ENCODE measurements at places on chromosomes 4 and X.

DNA sequence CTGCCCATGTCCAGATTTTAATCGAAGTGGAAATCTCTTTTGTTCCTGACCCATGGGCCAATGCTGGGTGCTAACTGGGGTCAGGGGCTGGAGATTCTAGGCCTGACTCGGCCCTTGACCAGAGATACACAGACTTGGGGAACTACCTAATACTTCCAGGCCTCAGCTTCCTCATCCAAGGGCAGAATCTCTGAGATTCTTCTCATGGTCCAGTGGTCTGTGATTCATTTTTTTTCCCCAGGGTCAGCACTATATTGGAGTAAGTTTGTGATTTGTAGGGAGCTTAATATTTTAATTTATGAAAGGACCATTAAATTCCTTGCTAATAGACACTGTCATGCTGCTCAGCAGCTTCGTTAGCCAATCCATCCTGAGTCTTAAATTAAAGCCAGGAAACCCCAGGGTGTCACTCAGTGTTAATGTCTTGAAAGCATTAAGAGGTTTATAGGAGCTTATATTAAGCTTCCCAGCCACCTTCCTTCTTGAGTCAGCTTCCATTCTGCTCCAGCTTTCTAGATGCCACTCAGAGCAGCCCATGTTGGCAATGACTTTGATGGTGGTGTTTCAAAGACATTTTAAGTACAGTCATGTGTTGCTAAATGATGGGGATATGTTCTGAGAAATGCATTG lies 27.0 kb upstream of the PROM1 start:
- no peak for DNase-seq

GRCh38 chrX:121869876-121870477 lies 822.6 kb downstream of the GLUD2 start:
- DNase-seq = no peak

- no peak for DNase-seq
These were observed 15.3 kb downstream of the ADAMTS3 start for GRCh38 chr4:72553540-72554337.

- DNase-seq = no peak
These were observed 831.7 kb upstream of the POU3F4 start for GRCh38 chrX:82676386-82676785.

- DNase-seq = no peak
These were observed 9.5 kb downstream of the CTPS2 start for GRCh38 chrX:16702700-16703599.

GRCh38 chrX:43876680-43877079 lies 5.6 kb downstream of the MAOB start:
- DNase-seq = no peak

DNA sequence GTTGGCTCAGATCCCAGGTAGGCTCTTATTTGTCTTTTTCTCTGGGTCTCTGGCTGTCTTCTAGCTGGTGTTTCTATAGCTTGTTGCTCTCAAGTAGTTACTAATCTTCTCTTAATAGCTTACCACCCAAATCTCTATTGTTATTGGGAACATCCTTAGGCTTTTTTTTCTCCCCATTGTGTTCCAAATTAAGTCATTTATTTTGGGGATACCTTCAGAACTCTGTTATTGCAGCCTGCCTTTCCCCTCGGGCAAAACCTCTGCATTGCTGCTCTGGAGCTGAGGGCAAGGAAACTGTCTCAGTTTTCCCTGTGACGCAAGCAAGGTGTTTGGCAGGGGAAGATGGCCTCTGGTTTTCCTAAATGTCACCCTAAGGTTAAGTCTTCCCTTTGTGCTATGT lies 338.1 kb upstream of the ZCCHC13 start:
- DNase-seq = no peak

DNA sequence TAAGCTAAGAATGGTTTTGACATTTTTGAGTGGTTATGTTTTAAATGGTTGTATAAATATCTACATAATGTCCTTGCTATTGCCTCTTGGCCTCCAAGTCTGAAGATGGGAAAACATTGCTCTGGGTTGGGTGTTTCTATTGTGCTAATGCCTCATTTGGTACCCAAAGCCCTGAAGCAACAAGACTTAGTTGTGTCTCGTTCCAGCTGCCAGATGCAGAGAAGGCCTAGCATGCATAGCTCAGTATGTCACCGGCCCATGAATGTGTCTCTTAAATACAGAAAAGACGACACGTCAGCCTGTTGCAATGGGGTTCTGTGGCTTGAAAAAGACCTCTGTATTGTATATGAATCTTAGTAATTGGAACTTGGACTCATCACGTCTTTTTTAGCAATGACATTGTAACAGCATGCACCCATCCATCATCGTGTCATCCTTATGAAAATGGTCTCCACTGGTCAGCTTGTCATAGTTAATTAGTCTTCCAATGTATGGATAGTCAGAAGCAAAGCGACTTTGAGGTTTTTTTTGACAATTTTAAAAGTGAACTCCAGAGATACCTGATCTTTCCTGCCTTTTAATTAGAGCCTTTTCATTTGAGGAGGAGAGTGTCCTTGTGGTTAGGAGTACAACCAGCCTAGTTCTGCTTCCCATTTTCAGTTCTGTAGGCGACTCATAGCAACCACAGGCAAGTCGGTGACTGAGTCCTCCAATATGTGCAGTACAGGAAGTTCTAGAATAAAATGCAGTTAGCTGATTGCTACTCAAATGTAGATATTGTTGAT lies 126.4 kb upstream of the GATB start:
- peak; percentile 6 for DNase-seq

- DNase-seq = no peak
These were observed 128.0 kb upstream of the VEGFC start for GRCh38 chr4:176920694-176921093.

- peak; percentile 65 for DNase-seq
These were observed 23.4 kb downstream of the CCNI start for GRCh38 chr4:77052352-77052751.

DNA sequence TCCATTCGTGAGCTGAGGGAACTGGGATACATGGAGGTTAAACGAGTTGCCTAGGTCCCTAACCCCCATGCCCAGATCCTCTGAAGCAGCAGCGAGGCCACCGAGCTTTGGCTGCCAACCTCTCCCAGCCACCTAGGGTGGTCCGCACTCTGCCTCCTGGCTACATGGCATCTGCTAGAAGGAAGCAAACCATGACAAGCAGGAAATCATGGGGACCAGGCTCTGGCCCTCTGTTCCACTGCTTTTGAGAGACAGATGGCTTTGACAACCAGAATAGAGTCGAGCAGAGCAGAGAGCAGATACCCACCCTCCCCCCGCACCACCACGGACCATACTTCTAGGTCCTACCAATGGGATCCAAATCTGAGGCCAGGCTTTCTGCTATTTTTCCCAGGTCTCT lies 37.5 kb upstream of the NKRF start:
- DNase-seq = no peak

- no peak for DNase-seq
These were observed 18.2 kb upstream of the PLAC1 start for GRCh38 chrX:134676436-134676835.

DNA sequence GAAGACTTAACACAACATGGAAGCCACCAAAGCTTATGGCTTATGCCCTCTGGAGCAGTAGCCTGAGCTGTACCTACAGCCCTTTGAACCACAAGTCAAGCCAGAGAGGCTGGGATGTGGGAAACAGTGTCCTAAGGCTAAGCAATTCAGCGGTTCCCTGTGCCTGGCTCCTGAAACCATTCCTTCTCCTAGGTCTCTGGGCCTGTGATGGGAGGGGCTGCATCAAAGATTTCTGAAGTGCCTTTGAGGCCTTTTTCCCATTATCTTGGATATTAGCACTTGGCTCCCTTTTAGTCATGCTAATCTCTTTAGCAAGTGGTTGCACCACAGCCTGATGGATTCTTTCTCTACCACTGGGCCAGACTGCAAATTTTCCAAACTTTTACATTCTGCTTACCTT lies 140.5 kb upstream of the NUDT10 start:
- DNase-seq = no peak

DNA sequence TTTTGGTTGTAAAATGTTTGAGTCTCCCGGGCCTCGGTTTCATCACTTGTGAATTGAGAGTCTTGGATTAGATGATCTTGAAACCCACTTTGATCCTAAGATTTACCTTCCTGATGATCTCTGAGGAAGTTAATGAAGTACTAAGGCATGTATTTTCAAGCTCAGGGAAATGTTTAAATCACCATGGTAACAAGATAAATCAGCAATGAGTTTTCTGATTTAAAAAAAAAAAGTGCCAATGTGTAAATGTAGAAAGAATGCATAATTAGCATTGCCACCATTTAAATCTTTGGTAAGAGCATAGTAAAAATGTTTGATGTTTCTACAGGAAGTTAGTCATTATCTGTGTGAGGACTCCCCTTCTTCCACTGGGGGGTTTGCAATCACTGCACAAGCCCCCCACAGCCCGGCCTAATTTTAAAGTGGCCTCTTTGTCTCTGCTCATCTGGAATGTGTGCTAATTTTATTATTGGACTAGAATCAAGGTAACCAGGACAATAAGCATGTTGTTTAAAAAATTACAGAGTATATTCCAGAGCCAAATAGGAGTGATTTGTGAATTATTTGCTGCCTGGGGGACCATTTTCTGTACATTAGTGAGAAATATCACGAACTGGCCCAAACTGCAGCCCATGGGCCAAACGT lies 93.6 kb downstream of the SLC34A2 start:
- DNase-seq = no peak

- DNase-seq = no peak
These were observed 60.2 kb downstream of the BANK1 start for GRCh38 chr4:101850698-101851097.

GRCh38 chr4:84531689-84532088 lies 32.6 kb upstream of the NKX6-1 start:
- no peak for DNase-seq

- DNase-seq = no peak
These were observed 36.9 kb downstream of the FHDC1 start for GRCh38 chr4:152972821-152973628.

GRCh38 chrX:103910430-103910829 lies 52.0 kb upstream of the TMSB15B start:
- DNase-seq = no peak

GRCh38 chrX:109818976-109819375 lies 85.9 kb upstream of the ACSL4 start:
- DNase-seq = no peak

DNA sequence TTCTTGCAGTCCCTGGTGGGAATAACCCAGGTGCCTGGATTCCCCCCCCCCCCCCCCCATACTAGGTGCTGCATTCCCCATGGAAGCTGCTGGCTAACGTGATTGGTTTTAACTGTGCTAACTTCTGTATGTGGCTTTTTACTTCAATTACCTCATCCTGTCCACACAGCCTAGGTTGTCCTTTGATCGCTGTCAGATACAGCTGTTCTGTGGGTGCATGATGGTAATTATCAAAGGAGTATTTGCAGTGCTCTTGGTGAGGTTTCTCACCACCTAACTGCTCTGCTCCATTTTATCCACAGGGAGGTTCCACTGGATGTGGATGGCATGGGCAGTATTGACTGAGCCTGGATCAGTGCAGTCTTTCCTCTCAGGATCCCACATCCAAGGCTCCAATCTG lies 93.0 kb downstream of the ZNF518B start:
- DNase-seq = no peak

- DNase-seq = no peak
These were observed 7.9 kb downstream of the PITX2 start for GRCh38 chr4:110614976-110615352.

DNA sequence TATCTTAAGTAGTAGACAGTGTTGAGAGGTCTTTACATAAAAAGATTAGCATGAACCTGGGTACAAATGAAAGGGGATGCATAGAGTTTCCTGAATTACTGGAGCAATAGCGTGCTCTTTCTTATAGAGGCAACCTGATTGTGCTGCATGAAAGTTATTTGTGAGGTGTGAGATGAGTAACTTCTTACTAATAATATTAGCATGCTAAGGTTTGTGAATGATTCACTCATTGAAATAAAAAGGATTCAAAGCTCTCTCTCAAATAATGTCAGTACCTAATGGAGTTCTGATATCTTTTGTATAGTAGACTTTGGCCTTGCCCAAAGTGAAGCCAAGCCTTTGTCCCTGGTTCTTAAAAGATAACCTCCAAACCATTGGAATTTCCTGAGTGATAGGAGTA lies 131.0 kb upstream of the CXXC4 start:
- no peak for DNase-seq

GRCh38 chr4:87941537-87942392 lies 33.7 kb upstream of the SPP1 start:
- no peak for DNase-seq

DNA sequence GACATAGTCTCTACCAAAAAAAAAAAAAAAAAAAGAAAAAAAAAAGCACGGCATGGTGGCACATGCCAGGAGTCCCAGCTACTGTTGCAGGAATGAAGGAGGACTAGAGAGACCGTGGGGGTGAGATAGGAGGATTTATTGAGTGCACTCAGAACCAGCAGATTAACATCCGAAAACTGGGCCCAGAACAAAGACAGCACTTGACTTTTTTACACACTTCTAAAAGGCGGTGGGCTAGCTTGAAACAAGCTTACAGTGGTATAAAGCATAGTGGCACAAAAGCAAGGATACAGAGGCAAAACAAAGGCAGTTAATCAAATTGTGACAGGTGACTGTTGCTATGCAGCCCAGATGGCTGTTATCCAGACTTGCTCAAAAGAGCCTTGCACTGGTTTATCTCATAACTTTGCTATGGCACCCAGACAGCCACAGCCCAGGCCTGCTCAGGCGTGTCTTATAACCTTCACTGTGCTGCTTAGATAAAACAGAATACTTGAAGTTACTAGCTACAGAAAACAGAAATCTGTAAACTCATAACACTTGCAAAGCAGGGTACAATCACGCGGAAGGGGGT lies 9.9 kb upstream of the PI4K2B start:
- no peak for DNase-seq

- DNase-seq = no peak
These were observed 73.3 kb downstream of the LIMCH1 start for GRCh38 chr4:41611124-41611838.

DNA sequence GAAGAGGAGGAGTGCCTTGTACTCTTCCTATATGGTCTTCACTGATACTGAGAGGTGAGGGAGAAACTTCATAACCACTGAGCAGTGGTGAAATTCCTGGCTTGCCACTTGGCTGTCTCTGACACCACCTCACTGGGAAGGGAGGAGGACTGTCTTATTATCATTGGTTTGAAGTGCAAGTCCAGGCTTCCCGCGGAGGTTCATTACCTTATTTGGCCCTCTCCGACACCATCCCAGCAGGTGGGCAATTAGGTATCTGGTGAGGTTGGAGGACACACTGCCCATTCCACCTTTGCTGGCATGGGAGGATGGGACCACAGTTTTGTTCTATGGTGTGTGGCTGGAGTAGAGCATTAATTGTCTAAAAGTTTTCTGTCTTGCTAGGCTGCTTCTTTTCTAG lies 206.1 kb downstream of the LHFPL1 start:
- DNase-seq = no peak

- no peak for DNase-seq
These were observed 2.1 kb upstream of the WFS1 start for GRCh38 chr4:6267573-6267972.

GRCh38 chr4:182245541-182246215 lies 2.5 kb downstream of the TENM3 start:
- DNase-seq = no peak

GRCh38 chr4:45155081-45155777 lies 428.9 kb upstream of the GNPDA2 start:
- DNase-seq = no peak

DNA sequence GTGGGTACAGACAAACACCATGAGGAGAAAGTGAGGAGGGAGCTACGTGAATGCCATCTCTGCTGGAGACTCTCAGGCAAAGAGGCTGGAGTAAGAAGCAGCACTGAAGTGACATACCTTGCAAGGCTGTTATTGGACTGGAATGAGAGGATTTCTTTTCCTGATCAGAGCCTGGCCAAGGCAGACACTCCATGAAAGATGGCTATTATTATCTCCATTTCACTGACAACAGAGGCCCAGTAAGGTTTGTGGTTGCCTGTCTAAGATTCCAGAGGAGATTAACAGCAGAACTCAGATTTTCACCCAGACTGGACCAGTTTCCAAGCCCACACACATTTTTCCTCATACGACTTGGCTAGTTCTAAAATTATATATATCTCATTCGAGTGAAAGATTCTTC lies 162.0 kb upstream of the EOLA2 start:
- DNase-seq = no peak
